Activated CD4-positive, alpha-beta T cell treated with anti-CD3 and anti-CD28 coated beads for 36 hours (primary cell): ENCODE measurements at places on chromosomes 2 and 18.
A peak's percentile ranks its signal among the peaks of the same experiment; 100 is the strongest.

DNA sequence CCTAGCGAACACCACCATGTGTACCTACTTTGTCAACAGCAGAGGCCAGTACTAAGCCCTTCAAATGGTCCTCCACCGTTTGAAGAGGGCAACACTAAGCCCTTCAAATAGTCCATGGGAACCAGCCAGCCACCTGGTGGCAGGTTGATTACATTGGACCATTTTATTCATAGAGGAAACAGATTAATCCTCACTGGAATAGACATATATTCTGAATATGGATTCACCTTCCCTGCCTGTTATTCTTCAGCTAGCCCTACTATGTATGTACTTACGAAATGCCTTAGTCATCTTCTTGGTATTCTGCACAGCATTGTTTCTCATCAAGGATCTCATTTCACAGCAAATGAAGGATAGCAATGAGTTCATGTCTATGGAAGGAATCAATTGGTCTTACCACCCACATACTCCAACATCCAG is 10.0 kb upstream of the ZNF396 start:
- DNase-seq: peak; percentile 28

- DNase-seq: no peak
Measured at GRCh38 chr2:20622296-20622686, 28.6 kb downstream of the HS1BP3 start.

- no peak for DNase-seq
Measured at GRCh38 chr18:44708451-44709083, 27.9 kb downstream of the SETBP1 start.

DNA sequence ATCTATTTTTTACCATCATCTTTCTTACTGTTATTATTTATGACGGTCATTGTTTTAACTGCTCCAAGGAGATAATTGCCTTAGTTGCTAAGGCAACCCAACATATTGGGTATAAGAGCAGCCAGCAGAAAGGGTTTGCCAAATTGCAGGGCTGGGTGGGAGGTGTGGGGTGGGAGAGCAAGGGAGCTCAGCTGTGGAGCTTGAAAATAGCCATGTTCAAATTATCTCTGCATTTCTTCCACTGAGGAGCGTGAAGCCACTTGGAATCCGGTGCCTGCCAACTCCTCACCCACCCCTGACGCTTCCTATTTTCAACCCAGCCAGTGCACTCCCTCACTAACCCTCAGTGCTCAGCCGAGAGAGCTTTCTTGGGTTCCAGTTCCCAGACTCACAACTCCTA is 60.8 kb downstream of the SETBP1 start:
- no peak for DNase-seq
